ENCODE measurements at places on chromosomes 7 and 10. TPM values are rescaled to one million over a fixed set of nuclear protein-coding genes. Genes with fewer than 3 reads are reported as not detected.

GRCh38 chr10:13758312-13758711 is 171.5 kb downstream of the PRPF18 start:
- peak; percentile 87 for DNase-seq

GRCh38 chr10:18079665-18080295 is 60.4 kb upstream of the CACNB2 start:
- DNase-seq = peak; percentile 21

DNA sequence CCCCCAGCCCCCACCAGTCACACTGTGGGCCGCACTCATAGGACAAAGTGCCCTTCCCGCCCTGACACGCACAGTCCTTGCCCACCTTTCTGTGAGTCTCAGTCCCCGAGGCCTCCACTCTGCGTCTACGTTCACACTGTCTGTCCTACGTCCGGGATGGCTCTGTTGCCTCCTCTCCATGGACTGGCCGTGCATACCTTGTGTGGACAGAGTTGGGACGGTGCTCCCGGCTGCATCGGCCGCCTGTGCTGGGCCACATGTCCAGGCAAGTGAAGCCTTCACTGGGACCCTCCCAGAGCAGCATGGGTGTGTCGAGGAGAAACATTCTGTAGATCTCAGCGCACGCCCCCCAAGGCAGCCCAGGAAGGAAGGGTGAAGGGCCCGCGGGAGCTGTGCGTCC is 239.0 kb downstream of the MGMT start:
- no peak for DNase-seq

DNA sequence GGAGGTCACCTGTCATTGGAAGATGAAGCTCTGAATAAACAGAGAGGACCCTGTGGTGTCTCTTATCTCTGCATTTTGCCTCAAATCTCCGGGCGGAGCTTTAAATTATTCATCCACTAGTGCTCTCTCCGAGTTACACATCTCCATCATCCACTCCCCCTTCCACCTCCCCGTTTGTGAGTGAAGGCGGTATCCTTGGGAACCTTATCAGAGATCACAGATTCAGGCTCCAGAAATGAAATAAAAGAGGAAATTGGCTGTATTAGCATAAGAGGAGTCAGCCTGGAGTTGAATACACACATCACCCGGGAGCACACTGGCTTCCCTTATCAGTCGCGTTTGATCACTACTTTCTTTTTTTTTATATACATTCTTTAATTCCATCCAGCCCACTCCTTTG is 1184.8 kb downstream of the GATA3 start:
- DNase-seq = peak; percentile 19

The AKR1B1 gene
- 51.6 TPM for total RNA-seq

DNA sequence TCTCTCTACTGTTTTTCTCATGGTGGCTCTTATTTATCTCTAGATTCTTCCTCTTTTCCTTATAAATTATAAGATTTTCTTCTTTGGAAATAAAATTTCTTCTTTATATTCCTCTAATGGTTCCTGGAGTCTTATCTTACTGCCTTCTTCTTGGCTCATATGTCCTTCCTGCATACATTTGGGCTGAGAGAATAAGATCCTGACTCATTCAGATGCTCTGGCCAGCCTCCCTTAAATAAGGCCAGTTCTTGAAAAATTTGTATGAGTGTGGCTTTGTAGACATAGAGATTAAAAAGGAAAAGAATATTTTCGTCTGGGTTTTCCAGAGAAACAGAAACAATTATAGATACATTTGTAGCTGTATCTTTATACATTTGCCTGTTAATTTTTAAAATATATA is 411.3 kb downstream of the KIF20B start:
- peak; percentile 83 for DNase-seq

The ABCC2 gene
- total RNA-seq = 0.98 TPM

The NUPR2 gene
- total RNA-seq = not detected

GRCh38 chr10:84824525-84824924 is 496.1 kb downstream of the CCSER2 start:
- DNase-seq = no peak

- DNase-seq = no peak
Observed at GRCh38 chr7:26376175-26376917, 84.7 kb downstream of the SNX10 start.

Data from fibroblast of the aortic adventitia (primary cell).